ENCODE measurements at places on chromosomes 6 and 20.
A peak's percentile ranks its signal among the peaks of the same experiment; 100 is the strongest.

GRCh38 chr6:120122401-120122800 lies 772.8 kb upstream of the MAN1A1 start:
- H3K4me1 ChIP-seq: no peaks in the 10 kb centered on the region
- H3K27me3 ChIP-seq: no peaks in the 10 kb centered on the region
- no peak overlapping the region for H3K27ac ChIP-seq
- H3K36me3 ChIP-seq: no peaks in the 10 kb centered on the region
- no peak for DNase-seq

- H3K4me3 ChIP-seq: no peak overlapping the region
- DNase-seq: no peak
- no peaks in the 10 kb centered on the region for H3K36me3 ChIP-seq
- no peaks in the 10 kb centered on the region for H3K27me3 ChIP-seq
- peaks cover 2% of the 10 kb centered on the region for H3K4me1 ChIP-seq
These were observed 21.0 kb upstream of the AVP start for GRCh38 chr20:3105256-3106137.

- no peak for DNase-seq
- H3K27ac ChIP-seq: no peak overlapping the region
- H3K4me1 ChIP-seq: peaks cover 6% of the 10 kb centered on the region
- H3K4me3 ChIP-seq: no peak overlapping the region
These were observed 100.0 kb downstream of the RAMACL start for GRCh38 chr6:166486536-166486880.

DNA sequence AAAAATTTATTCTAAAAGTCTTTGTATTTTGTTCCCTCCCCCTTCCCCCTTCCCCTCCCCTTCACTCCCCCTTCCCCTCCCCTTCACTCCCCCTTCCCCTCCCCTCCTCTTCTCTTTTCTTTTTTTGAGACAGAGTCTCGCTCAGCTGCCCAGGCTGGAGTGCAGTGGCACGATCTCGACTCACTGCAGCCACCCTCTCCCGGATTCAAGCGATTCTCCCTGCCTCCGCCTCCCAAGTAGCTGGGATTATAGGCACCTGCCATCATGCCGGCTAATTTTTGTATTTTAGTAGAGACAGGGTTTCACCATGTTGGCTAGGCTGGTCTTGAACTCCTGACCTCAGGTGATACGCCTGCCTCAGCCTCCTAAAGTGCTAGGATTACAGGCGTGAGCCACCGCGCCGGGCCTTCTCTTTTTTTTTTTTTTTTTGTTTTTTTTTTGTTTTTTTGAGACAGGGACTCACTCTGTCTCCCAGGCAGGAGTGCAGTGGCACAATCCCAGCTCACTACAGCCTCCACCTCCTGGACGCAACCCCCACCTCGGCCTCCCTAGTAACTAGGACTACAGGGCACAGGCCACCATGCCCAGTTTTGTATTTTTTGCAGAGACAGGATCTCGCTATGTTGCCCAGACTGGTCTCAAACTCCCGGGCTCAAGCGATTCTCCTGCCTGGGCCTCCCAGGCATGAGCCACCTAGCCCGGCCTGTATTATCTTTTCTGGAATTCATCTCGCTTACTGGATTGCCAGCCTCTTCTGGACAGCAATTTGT lies 1.1 kb upstream of the AFG1L start:
- DNase-seq: no peak
- H3K4me1 ChIP-seq: 0 out of 2 replicates have a peak, but pooled peaks cover 2% of the 10 kb centered on the region

DNA sequence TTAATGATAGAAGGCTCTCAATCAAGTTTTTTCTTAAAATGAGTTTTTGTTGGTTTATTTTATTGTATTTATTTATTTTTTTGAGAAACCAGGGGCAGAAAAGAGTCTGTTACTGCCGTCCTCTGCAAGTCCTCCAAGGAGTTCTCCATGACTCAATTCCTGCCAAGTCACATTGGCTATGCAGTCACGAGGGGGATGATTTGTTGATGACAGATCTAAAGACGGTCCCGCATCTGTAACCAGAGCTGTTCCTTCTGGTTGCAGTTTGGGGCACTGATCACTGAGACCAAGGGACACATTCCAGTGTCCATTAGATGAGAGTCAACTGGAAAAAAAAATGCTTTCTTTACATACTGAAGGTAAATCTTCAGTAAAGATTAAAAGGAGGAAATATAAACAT lies 13.9 kb upstream of the TSHZ2 start:
- no peak overlapping the region for H3K27ac ChIP-seq
- H3K36me3 ChIP-seq: no peaks in the 10 kb centered on the region
- H3K27me3 ChIP-seq: no peaks in the 10 kb centered on the region
- no peak overlapping the region for H3K4me3 ChIP-seq
- DNase-seq: no peak

DNA sequence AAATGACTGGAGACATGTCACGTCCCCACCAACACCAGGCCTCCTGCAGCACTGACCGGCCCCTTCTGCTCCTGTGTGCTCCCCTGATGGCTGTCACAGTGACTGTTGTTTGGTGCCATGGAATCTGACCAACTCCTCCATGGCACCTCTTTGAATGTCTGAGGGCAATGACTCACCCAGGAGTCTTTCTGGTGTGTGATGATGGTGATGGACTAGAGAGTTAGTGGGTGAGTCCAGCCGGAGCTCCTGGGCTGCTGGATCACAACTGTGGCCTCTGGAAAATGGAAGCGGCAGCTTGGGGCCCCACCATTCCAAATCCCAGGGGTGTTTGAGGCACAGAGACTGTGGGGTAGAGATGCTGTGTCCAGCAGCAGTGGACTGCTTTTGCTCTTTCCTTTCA lies 133.3 kb downstream of the TFAP2C start:
- no peak overlapping the region for H3K27ac ChIP-seq
- DNase-seq: no peak
- H3K4me1 ChIP-seq: no peaks in the 10 kb centered on the region
- no peak overlapping the region for H3K4me3 ChIP-seq

DNA sequence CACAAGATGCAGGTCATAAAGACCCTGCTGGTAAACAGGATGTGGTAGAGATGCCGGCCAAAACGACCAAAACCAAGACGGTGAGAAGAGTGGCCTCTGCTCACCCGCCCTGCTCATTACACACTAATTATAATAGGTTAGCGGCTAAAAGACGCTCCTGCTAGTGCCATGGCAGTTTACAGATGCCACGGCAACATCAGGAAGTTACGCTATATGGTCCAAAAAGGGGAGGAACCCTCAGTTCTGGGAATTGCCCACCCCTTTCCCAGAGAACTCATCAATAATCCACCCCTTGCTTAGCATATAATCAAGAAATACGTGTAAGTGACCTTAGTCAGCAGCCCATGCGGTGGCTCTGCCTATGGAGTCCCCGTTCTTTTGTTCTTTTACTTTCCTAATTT lies 17.6 kb downstream of the BHLHE23 start:
- no peak overlapping the region for H3K27ac ChIP-seq
- no peak overlapping the region for H3K4me3 ChIP-seq
- no peak for DNase-seq
- no peaks in the 10 kb centered on the region for H3K36me3 ChIP-seq
- no peaks in the 10 kb centered on the region for H3K27me3 ChIP-seq

GRCh38 chr20:32752458-32753250 lies 9.4 kb upstream of the COMMD7 start:
- no peaks in the 10 kb centered on the region for H3K27me3 ChIP-seq
- H3K36me3 ChIP-seq: no peaks in the 10 kb centered on the region
- peaks cover 33% of the 10 kb centered on the region for H3K4me1 ChIP-seq
- peak overlapping the region; percentile 29 for H3K4me3 ChIP-seq
- H3K27ac ChIP-seq: peak overlapping the region; percentile 80

DNA sequence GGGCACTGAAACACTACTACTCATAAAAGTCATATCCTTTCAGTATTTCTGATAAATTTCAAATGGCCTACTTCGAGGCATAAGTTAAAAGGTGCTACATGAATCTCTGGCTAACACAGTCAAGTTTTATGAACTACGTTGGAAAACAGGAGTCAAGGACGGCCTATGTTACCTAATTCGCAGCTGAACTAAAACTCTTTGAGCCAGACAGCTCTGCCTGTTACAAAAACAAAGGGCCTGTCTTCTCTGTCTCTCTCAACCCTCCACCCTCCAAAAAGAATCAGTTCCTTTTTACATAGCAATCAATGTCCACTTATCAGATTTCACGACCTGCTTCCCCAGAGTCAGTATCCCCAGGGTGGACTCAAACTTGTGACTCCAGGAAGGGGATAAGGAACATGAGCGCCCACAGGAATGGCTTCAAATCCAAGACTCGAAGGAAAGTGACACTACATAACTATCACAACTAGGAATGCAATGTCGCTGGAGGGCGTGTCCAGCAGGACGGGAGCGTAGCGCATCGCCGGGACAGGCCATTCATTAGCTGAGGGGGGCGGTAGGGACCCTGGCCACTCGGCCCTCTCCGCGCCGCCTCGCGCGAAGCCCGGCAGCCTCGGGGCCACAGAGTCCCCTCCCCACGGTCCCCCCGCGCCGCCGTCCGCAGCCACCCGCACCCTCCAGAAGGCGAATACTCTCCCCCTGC lies 591 bp downstream of the IBTK start:
- no peaks in the 10 kb centered on the region for H3K27me3 ChIP-seq
- peaks cover 3% of the 10 kb centered on the region for H3K4me1 ChIP-seq
- H3K27ac ChIP-seq: peak overlapping the region; percentile 76
- no peaks in the 10 kb centered on the region for H3K36me3 ChIP-seq

DNA sequence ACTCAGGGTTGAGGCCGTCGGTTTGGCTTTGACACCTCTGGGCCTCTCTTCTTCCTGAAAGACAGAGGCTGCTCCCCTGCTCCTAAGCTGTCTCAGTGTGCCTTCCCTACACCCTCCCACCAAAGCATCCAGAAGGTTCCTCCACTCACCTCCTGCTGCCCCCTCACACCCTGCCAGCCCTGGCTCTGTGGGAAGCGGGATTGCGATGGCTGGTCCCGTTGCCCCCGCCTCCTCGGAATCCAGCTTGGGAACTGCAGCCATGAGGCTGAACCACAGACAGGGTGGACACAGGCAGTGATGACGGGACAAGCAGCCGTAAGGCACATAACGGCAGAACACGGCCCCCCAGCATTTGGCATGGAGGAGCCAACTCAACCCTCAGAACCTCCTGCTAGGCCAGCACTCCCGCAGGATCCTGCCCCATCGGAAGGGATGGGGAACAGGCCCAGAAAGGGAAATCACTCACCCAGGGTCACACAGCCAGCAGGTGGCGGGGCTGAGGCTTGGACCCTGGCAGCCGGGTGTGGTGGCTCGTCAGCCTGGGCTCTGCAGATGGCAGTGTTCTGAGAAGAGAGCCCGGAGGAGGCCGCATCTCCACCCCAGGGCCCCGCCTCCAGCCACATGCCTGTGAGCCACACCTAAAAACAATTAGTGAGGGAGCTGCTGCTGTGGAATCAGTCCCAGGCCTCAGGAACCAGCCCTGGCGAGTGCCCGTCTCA lies 139.6 kb downstream of the PHACTR3 start:
- no peak overlapping the region for H3K27ac ChIP-seq
- H3K4me3 ChIP-seq: no peak overlapping the region
- H3K27me3 ChIP-seq: no peaks in the 10 kb centered on the region
- no peaks in the 10 kb centered on the region for H3K36me3 ChIP-seq

DNA sequence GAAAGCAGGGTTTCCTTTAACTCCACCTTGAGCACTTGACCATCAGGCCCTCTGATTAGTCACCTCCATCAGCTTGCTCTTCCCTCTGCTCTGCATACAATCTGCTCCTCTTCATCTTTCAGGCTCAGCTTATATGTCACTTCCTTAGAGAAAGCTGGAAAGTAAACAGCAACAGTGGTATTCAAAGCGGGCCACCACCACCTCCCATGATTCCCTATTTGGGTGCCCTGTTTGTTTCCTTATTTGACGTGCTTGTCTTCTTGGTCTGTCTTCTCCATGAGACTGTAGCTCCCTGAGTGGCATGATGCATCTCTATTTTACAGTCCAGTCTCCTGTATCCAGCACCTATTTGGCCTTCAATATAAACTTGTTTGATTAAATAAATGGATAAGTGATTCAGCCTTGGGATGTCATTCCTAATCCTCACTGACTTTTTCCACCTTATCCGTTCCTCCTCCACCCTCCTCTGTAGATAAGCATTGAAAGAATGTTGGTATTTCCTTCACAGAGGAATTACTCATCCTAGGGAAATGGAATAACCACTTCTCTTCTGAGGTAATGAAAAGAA lies 102.8 kb upstream of the SGK1 start:
- no peaks in the 10 kb centered on the region for H3K36me3 ChIP-seq
- no peak overlapping the region for H3K4me3 ChIP-seq
- no peaks in the 10 kb centered on the region for H3K27me3 ChIP-seq
- H3K4me1 ChIP-seq: no peaks in the 10 kb centered on the region

GRCh38 chr6:83615025-83615999 lies 93.6 kb downstream of the SNAP91 start:
- H3K4me3 ChIP-seq: no peak overlapping the region
- no peak for DNase-seq
- H3K4me1 ChIP-seq: no peaks in the 10 kb centered on the region
- H3K27ac ChIP-seq: no peak overlapping the region
- H3K27me3 ChIP-seq: no peaks in the 10 kb centered on the region

DNA sequence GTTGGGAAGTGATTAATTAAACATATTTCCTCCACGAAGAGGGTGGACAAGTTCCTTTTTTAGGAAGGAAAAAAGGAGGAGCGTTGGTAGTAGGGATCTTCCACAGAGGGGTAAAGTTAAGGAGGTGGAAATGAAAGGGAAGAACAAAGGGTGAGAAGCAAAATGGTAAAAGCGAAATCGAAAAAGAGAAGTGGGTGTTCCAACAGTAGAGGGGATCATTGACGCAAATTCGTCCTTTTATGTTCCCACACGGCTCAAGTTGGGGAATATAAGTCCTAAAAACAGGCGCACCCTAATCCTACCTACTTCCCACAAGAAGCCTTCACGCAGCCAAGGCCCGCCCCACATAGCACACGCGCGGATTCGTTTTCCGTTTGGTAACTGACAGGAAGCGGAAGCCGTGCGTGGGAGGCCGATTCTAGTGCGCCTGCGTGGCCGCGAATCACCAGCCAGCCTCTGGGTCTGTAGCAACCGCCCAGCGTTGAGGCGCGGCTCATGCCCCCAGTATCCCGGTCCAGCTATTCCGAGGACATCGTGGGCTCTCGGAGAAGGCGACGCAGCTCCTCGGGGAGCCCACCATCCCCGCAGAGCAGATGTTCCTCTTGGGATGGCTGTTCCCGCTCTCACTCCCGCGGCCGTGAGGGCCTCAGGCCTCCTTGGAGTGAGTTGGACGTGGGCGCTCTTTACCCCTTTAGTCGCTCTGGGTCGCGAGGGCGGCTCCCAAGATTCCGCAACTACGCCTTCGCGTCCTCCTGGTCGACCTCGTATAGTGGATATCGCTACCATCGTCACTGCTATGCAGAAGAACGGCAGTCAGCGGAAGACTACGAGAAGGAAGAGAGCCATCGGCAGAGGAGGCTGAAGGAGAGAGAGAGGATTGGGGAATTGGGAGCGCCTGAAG lies at the start of gene NKAPL:
Gene NKAPL, plus strand, starts transcription at position 421 of the 901 bp plus-strand sequence. Its CDS starts 75 bp downstream, at position 496.
- no peak within 1 kb of the TSS for H3K4me3 ChIP-seq
- no peaks in the 10 kb centered on the region for H3K4me1 ChIP-seq
- no peaks in the 10 kb centered on the region for H3K27me3 ChIP-seq
- H3K27ac ChIP-seq: no peak within 1 kb of the TSS
- H3K36me3 ChIP-seq: no peaks in the 10 kb centered on the region

DNA sequence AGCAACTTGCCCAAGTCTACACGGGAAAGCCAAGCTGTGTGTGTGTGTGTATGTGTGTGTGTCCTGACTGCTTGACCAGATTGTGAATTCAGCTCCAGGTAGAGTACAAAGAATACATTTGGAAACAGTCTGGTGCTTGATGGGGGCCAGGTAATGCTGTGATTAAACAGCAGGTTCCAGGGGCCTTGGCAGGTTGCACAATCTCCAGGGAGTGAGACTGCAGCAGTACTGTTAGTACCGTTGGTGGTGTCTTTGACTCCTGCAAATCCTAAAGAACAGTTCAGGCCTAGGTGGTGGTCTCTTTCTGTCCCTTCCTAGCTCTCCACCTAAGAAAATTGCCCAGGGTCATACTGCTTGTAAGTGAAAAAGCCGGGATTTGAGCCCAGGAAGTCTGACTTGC lies 11.2 kb upstream of the PSMF1 start:
- no peak overlapping the region for H3K27ac ChIP-seq
- no peaks in the 10 kb centered on the region for H3K27me3 ChIP-seq
- no peaks in the 10 kb centered on the region for H3K4me1 ChIP-seq
- no peak overlapping the region for H3K4me3 ChIP-seq
- no peak for DNase-seq

Measured in H1 (cell line).